CD4-positive, alpha-beta T cell treated with Interleukin-6 for 4 hours (primary cell): ENCODE measurements at places on chromosomes 4 and X.

DNA sequence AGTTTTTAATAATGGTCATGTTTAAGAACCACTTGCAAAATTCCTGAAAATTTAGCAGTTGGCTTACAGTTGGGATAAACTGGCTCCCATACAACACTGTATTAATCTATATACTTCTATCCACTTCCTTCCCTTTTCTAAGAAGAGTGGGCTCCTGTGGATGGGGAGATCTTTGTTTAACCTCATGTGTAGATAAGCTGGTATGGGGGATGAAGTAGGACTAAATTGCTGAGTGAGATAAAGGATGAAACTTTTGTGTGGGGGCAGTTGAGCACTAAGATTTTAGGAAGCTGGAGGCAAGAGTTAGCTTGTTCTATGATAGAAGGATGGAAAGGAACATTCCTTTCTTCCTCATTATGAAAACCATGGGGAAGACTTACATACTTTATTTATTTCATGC lies 54.6 kb upstream of the ATP8A1 start:
- DNase-seq = no peak

DNA sequence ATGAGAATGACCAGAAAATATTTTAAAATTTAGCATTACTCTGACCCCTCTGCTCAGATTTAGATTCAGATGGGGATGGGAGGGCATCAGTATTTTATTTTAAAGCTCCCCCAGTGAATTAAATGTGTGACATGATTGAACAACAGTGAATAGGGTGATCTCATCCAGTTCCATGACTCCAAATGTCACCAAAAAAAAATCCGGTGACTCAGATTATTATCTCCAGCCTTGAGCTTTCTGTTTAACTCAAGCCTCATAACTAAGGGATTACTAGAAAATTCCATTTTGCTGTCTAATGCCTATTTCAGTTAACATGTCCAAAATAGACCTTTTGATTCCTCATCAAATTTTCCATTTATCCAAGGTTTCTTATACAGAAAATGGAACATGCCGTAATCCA lies 121.8 kb upstream of the TMEM47 start:
- no peak for DNase-seq

DNA sequence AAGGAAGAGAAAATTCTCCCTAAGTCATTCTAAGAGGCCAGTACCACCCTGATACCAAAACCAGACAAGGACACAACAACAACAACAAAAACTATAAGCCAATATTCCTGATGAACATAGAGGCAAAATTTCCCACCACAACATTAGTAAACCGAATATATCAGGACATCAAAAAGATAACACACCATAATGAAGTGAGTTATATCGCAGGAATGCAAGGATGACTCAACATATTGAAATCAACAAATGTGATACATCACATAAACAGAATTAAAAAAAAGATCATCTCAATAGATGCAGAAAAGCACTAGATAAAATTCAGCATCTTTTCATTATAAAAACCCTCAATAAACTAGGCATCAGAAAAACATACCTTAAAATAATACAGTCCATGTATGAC lies 1844.4 kb upstream of the PCDH10 start:
- DNase-seq = no peak

DNA sequence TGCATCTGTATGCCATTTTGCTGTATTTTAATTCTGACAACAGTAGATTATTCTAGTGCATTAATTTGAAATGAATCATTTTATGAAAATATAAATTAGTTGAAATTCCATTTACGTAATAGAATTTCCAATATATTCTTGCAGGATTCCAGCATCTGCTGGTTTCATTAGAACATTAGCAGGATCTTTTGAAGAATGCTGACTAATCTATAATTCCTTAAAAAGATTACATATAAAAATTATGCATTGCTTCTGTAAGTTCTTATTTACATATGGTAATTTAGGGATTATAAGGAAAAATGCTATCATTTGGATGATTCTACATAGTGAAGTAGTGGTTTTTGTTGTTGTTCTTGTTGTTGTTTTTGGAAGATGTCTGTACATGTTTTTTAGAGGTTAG lies 182.2 kb upstream of the GNPDA2 start:
- no peak for DNase-seq

DNA sequence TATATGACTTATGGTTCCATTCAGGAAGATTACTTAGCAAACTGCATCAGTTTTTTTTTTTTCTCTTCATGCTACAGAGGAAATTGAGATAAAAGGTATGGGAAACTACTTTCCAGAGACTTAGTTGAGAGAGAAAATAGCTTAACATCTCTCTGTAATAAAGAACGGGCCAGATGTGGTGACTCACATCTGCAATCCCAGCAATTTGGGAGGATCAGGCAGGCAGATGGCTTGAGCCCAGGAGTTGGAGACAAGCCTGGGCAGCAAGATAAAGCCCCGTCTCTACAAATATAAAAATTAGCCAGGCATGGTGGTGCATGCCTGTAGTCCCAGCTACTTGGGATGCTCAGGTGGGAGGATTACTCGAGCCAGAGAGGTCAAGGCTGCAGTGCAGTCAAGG lies 271.2 kb upstream of the TENM3 start:
- DNase-seq = no peak

DNA sequence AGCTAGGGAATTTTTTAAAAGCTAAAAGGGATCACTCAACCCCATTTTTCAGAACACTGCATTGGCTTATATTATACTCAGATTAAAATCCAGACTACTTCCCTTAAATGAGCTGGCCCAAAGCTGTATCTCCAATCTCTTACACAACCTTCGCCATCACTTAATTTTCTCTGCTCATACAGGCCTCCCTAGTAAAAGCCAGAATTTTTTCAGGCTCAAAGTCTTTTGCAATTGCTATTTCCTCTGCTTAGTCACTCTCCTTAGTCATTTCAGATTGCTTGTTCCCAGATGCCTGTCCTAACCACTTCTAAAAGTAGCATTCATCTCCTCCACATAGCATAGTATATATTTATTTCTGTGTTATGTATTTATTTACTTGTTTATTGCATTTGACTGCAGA lies 1587.9 kb upstream of the ADGRL3 start:
- DNase-seq = no peak

GRCh38 chrX:65726715-65727114 lies 59.3 kb downstream of the MSN start:
- DNase-seq = no peak

GRCh38 chr4:126838941-126839679 lies 793.6 kb upstream of the INTU start:
- no peak for DNase-seq

- DNase-seq = no peak
Measured at GRCh38 chr4:102779204-102779603, 18.4 kb upstream of the MANBA start.

DNA sequence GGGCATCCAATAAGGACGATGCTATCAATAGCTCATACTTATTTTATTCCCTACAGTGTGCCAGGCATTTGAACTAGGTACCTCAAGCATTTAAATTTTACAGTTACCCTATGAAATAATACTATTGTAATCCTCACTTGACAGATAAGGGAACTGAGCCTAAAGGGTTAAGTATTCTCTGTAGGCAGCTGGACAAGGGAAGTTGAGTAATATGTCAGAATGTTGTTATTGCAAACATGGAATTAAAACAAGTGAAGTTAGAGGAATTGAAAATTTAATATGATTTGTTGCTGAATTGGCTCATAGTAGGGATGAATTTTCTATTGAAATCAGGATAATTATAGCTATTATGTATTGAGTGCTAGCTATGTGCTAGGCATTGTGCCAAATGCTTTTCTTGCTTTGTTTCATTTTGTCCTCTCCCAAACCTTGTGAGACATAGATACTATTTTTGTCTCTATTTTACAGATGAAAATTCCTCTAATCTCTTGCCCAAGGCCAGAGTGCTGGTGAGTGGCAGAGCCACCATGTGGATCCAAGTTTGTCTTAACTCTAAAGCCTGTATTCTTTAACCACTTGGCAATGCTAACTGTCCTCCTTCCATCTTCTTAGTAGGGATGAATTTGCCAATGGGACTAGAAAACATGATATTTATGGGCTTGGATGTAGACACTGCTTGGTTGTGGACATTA lies 58.1 kb downstream of the TMEM164 start:
- no peak for DNase-seq

DNA sequence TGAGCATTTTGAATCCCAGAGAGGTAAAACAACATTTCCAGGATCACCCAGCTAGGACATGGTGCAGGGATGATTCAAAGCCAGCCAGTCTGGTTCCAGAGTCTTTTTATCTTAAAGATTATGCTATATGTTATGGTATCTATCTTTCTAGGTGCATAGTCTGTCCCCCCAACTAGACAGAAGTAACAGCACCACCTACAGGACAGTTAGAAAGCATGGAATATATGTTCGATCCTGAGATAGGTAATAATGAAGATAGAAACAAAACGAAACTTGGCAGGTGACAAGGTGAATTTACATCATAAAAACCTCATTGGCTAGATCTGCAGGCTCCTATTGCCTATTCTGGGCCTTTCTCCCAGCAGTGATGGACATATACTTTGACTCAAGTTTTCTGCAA lies 723.2 kb downstream of the SMARCA1 start:
- no peak for DNase-seq

GRCh38 chr4:74738464-74739143 lies 55.7 kb downstream of the BTC start:
- DNase-seq = no peak
